ENCODE measurements at places on chromosomes 13 and 19. TPM values are rescaled to one million over a fixed set of nuclear protein-coding genes. Genes with fewer than 3 reads are reported as not detected.

Gene PSG3
- total RNA-seq, result not detected

Gene C19orf85
- not detected for total RNA-seq

Gene KIRREL2
- total RNA-seq, result 3.0 TPM

Gene SMIM44
- not detected for total RNA-seq

Gene CA11
- 11.9 TPM for total RNA-seq

Gene LGALS14
- 4.3 TPM for total RNA-seq

Gene GPR12
- not detected for total RNA-seq

Gene ASPDH
- total RNA-seq, result not detected

Gene TMEM59L
- 0.49 TPM for total RNA-seq

Gene ERICH6B
- not detected for total RNA-seq

Gene ZSCAN4
- total RNA-seq, result not detected

Gene ZNF726
- total RNA-seq, result 25.3 TPM

Gene LRG1
- total RNA-seq, result 0.67 TPM

Gene MYO16
- not detected for total RNA-seq

Gene RTBDN
- total RNA-seq, result not detected

Gene LRRC4B
- not detected for total RNA-seq

DNA sequence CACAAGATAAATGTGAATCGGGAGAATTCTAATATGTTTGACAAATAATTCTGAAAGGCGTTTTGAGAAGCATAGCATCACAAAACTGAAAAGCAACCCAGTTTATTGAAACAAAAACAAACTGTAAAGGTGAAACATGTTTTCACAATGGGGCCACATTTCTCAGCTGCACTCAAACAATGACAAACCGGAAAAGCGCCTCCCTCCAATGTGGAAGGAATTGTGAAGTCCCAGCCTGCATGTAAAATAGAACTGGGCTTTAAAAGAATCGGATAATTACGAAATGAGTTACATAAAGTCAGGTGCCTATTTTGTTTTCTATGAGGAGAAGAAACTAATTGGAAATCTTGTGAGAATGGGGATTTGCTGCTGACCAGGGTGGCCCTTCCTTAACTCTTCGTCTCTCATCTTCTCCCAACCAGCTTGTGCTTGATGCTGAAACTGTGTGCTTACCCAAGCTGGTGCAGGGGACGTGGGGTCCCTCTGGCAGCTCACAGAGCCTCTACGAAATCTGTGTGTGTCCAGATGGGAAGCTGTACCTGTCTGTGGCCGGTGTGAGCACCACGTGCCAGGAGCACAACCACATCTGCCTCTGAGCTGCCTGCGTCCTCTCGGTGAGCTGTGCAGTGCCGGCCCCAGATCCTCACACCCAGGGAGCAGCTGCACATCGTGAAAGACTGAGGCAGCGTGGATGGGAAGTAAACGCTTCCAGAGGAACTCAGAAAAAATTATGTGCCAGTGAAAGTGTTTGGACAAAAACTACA, 109.4 kb downstream of the SACS start:
- no peak for DNase-seq

GRCh38 chr19:18420930-18421329, 1.7 kb downstream of the SSBP4 start:
- DNase-seq, result no peak

DNA sequence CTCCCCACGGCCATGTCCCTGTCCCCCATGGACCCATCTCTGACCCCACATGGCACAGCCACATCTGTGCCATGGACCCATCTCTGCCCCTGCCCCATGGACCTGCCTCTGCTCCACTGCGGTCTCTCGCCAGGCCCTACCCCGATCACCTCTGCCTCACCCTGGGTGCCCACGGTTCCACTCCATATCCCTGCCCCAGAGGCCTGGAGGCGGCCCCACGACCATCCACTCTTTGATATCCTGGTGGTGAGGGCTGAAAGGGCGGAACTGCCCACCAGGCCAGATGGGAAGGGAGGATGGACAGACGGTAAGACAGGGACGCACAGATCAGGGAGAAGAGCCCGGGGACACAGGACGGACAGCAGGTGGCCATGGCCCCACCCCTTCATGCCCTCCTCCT, 327 bp downstream of the PTGER1 start:
- DNase-seq, result no peak

DNA sequence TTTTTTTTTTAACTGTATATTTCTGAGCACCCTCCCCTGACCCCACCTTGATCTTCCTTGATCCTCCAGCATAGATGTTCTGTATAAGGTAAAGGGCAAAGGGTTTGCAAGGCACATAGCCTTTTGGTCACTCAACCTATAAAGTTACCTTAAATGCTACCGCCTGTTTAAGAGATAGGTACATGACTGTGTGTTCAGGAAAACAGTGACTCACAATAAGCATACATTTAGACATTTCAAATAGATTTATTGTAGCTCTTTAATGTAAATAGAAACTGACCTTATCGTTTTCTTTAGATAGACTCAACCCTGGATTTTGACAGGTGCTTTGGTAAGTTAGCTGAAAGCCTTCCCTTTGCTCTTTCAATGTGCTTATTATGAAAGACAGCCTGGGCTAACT, 15.2 kb upstream of the SLC10A2 start:
- no peak for DNase-seq

GRCh38 chr19:41328157-41328841, 18.3 kb downstream of the CCDC97 start:
- peak; percentile 67 for DNase-seq

GRCh38 chr13:53743906-53744305, 715.3 kb downstream of the OLFM4 start:
- DNase-seq, result no peak

GRCh38 chr13:51769455-51770127, 34.4 kb downstream of the DHRS12 start:
- no peak for DNase-seq

DNA sequence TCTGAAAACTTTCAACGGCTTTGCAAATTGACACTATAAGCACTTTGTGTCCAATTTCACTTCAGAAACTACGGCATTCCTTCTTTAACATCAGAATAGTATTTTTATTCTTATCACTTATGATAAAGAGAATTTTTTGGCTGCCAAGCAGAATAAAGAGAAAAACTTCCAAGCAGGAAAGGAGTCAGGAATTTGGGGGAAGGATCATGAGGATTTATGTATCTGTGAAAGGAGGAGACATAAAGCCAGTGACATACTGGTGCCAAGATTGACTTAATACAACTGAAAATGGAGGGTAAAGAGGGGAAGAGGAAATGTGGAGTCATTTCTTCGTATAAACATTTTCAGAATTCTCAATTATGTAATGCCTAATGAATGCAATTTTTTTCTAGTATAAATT, 94.7 kb downstream of the RBM26 start:
- DNase-seq, result no peak

GRCh38 chr13:48142436-48142835, 47.5 kb upstream of the MED4 start:
- no peak for DNase-seq

GRCh38 chr19:52336117-52336790, at the start of gene ZNF610:
Gene ZNF610, plus strand, starts transcription at chr19:52336243. Its CDS starts 12,930 bp downstream, at chr19:52349173.
- peak; percentile 94 for DNase-seq

- no peak for DNase-seq
Observed at GRCh38 chr13:83538636-83539035, 343.6 kb downstream of the SLITRK1 start.

GRCh38 chr13:91278888-91279287, 68.6 kb upstream of the MIR17HG start:
- DNase-seq, result no peak

GRCh38 chr13:87884884-87885283, 213.7 kb downstream of the SLITRK5 start:
- DNase-seq, result no peak

DNA sequence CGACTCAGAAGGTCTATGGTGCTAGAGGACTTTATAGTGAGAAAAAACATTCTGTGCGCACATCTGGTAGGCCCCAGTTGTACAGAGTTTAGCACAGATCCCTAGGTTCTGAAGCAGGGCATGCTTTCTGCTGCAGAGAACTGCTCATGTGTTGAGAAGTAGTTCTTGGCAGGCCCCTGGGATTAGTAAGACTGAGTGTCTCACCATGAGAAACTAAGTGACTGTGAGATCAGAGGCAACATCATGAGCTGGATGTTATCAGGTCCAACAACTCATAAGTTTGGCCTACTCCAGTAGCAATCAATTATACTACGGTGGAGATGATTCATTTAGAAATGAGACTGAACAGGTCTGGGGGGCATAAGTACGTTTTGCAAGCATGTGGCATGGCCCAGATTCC, 507.4 kb upstream of the KLF12 start:
- no peak for DNase-seq

DNA sequence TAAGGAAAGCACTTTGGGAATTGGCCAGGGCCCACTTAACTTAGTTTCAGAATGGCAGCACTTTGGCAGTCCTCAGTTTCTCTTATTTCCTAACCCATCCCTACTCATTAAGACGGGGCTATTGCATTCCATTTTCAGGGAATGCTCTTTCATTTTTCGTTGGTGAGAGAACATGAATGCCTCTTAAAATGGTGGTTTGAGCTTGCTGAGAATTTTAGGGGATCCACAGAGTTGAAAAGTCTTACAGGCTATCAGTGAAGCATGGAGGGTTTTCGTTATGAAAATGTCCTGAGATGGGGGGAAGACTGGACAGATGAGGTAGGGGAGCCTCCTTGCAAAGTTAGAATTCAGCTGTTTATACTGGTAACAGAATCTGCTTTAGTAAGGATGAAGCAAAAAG, 71.4 kb downstream of the LRCH1 start:
- no peak for DNase-seq

GRCh38 chr13:53191091-53191490, 162.5 kb downstream of the OLFM4 start:
- no peak for DNase-seq

- DNase-seq, result no peak
Observed at GRCh38 chr13:111327730-111328573, 7.5 kb downstream of the TEX29 start.

GRCh38 chr13:105602956-105603670, 932.3 kb downstream of the EFNB2 start:
- DNase-seq, result no peak

DNA sequence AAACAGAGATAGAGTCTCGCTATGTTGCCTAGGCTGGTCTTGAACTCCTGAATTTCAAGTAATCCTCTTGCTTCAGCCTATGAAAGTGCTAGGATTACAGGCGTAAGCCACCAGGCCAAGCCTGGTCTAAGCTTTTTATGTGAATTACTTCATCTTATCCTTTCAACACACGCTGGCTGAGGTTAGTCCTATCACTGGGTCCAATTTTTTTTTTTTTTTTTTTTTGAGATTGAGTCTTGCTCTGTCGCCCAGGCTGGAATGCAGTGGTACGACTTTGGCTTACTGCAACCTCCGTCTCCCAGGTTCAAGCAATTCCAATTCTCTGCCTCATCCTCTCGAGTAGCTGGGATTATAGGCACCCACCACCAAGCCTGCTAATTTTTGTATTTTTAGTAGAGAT, 10.4 kb downstream of the MYO1F start:
- no peak for DNase-seq

GRCh38 chr13:26343816-26344215, 89.9 kb downstream of the CDK8 start:
- DNase-seq, result no peak

GRCh38 chr13:74523057-74523456, 388.9 kb upstream of the KLF12 start:
- no peak for DNase-seq

GRCh38 chr13:49646688-49647087, 18.4 kb downstream of the ARL11 start:
- no peak for DNase-seq

DNA sequence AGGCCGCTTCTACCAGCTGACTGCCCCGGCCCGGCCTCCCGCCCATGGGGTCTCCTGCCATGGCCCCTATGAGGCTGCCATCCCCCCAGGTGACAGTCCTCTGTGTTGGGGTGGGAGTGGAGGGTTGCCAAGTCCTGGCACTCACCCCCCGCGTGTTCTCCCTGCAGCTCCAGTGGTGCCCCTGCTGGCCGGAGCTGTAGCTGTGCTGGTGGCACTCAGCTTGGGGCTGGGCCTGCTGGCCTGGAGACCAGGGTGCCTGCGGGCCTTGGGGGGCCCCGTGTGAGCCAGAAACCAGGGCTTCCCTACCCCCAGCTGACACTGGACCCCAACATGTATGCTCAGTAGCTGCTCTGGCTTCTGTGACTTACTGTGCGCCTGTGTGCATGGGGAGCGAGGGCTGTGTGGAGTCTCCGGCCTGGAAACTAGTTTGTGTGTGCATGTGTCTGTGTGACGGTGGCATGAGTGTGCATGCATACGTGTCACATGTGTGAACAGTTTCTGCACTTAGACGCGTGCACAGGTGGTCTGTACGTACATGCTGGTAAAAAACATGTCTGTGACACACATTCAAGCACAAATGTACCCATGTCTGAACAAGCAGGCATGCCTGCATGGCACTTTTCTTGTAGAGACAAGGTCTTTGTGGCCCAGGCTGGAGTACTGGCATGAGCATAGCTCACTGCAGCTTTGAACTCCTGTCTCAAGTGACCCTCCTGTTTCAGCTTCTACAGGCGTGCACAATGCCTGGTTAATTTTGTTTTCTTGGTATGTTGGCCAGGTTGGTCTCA, 4.9 kb downstream of the ACP4 start:
- no peak for DNase-seq

DNA sequence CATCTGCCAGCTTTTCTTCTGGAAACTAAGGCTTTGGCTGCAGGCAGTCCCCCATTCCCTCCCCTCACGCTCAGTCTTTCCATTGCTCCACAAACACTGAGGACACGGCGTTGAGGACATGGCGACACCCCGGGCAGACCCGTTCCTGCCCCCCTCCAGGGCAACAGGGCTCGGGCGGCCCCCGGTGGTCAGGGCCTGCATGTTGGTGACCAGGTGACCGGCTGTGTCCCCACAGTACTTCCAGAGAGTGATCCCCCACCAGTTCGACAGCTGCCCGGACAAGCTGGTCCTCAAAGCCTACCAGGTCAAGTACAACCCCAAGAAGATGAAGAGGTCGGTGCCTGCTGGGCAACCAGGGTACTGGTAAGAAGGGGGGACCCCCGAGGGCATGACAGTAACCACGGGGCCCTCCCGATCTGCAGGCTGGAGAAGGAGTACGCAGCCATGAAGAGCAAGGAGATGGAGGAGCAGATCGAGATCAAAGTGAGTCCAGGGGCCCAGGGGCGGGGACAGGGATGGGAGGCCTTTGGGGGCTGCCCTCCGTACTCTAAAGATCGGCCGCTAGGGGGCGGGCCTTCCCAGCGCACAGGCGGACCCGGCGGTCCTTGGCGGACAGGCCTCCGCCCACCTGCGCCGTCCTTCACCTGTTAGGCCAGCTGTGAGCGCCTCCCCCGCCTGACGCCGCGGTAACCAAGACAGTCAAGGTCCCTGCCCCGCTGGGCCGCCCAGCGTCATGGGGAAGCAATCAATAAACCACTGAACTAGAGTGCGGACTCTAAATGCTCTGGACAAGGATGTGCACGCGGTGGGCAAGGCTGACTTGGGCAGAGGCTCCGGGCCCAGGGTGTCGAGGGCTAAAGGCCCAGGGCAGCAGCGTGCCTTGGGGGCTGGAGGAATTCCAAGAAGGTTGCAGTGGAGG, 21.1 kb downstream of the PRR36 start:
- peak; percentile 78 for DNase-seq

GRCh38 chr13:94829837-94830365, 117.6 kb upstream of the SOX21 start:
- no peak for DNase-seq

DNA sequence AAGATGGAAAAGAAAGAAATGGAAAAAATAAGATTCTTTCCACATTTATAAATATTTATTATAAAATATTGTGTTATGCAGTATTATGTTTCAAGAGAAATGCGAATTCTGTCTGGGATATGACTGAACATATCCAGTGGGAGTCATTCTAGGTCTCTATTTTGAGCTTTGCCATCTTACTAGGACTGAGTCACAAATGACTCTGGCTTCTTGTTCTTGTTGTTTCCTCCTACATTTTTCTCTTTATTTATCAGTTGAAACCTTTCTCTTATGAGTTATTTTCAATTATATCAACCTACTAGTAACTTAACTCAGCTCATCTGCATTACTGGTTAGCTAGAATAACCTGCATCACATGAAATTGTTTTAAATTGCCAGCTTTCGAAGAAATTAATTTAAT, 1247.3 kb downstream of the SLITRK1 start:
- no peak for DNase-seq
